ENCODE measurements at places on chromosomes 16 and 17. TPM values are rescaled to one million over a fixed set of nuclear protein-coding genes. Genes with fewer than 3 reads are reported as not detected.

GRCh38 chr16:78490431-78490830, 391.0 kb downstream of the WWOX start:
- no peak for DNase-seq

DNA sequence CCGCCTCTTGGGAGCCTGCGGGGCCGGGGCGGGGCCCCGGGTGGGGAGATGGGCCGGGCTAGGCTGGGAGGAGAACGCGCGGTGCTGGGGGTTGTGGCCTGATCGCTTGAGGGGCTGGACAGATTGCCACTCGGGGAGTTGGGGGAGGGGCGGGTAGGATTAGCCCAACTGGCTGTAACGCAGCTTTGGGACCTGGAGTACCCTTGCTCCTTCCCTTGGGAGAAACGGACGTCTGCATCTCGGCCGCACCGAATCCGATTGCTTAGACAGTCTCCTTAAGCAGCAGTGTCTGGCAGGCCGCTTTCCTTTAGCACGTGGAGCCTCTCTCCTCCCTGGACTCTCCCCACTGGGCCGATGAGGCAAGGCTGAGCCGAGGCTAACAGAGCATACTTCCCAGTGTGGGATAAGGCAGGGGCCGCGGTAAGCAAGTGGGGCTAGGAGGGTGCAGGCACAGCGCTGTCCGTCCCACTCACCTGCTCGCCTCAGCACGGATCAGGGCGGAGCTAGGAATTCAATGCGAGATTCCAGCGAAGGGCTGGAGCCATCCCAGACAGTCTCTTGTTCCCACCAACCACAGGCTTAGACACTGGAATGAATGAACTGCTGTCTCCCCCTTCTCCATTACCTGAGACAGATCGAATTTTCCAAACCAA, 540 bp upstream of the ACLY start:
- peak; percentile 89 for DNase-seq

DNA sequence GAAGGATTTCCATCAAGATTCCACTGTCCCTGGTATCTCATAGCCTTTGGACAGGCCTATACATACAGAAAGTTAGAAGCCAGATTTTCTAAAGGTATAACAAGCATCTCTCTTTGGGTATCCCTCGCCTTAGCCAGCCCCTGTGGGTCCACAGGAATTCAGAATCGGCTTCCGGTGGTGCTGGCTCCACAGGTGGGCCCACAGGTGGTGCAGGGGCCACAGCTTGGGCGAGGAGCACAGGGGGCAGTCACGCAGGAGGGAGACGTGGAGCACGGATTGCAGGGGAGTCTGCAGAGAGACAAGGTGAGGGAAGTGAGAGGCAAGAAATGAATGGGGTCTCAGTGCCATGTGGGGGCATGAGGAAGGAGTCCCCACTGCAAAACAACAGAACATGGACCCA, 3.5 kb downstream of the KRT38 start:
- no peak for DNase-seq

GRCh38 chr17:65855675-65856074, 294.2 kb upstream of the AXIN2 start:
- DNase-seq = no peak

DNA sequence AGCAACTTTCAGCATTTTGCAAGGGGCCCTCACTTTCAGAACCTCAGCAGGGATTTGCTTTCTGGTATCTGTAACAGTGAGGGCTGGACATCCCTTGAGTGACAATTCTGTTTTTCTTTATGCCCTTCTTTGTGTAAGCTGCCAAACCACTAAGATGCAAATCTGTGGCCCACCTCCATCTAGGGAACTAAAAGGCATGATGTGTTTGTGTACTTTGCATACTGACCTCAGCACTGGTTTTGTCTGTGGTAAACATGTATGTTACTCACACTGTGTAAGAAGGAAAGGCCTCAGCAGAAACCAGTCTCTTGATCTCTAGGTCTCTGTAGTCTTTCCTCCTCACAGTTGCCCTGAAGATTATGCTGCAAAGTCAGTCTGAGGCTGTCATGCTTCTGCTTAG, 396.6 kb upstream of the DYNLRB2 start:
- no peak for DNase-seq

- DNase-seq = no peak
Observed at GRCh38 chr17:60303406-60304099, 88.4 kb downstream of the USP32 start.

- no peak for DNase-seq
Observed at GRCh38 chr17:40525294-40525693, 23.9 kb upstream of the TNS4 start.

- DNase-seq = no peak
Observed at GRCh38 chr17:27733773-27734172, 66.6 kb downstream of the NOS2 start.

DNA sequence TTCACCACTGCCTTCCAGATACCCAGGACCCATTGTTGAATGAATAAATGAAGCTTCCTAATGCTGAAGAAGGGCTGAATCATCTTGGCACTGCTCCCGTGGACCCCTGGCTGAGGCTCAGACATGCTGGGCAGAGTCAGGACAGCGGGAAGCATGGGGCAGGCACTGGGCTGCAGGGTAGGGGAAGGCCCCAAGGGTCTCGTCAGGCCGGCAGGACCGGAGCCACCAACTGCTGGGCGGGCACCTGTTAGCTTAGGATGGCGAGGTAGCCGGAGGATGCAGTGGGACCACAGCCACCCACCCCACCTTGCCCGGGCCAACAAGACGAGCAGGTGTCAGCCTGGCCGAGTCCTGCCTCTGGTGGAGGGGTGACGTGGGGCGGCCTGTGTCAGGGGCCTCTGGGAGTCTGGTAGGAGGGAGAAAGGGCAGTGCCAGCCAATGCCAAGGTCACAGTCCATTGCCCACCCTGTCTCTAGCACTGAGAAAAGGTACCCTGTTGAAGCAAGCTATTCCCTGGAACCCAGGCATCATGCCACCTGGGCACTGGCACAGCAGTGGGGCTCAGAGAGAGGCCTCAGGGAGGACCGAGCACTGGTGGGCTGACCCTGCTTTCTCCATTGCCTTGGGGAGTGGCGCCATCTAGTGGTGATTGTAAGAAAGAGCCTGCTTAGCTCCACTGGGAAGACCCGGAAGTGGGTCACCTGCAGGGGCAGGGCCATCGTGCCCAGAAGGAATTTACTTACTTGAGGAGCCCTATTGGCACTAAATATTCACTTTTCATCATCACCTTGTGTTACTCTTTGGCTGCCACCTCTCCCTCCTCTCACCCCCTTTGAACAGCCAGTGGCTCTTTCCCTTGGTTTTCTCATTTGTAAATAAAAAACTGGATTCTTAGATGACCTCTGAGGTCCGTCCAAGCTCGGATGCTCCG, 3.0 kb upstream of the DLX3 start:
- peak; percentile 89 for DNase-seq

- no peak for DNase-seq
Observed at GRCh38 chr16:84585886-84586285, 32.0 kb downstream of the COTL1 start.

DNA sequence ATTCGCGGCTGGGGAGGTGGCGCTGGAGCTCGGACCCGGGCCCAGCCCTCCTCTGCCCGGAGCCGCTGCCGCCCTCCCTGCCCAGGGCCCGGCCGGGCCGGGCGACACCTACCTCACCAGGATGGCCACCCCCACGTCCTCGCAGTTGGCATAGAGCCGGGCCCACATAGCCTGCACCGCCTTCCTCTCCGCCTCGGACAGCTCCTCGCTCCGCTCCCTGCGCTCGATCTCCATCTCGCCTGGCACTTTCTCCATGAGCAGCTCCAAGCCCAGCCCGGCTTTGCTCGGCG, 276 bp downstream of the CYGB start:
- DNase-seq = no peak

- no peak for DNase-seq
Observed at GRCh38 chr17:32944248-32945020, 16.5 kb downstream of the TMEM98 start.

DNA sequence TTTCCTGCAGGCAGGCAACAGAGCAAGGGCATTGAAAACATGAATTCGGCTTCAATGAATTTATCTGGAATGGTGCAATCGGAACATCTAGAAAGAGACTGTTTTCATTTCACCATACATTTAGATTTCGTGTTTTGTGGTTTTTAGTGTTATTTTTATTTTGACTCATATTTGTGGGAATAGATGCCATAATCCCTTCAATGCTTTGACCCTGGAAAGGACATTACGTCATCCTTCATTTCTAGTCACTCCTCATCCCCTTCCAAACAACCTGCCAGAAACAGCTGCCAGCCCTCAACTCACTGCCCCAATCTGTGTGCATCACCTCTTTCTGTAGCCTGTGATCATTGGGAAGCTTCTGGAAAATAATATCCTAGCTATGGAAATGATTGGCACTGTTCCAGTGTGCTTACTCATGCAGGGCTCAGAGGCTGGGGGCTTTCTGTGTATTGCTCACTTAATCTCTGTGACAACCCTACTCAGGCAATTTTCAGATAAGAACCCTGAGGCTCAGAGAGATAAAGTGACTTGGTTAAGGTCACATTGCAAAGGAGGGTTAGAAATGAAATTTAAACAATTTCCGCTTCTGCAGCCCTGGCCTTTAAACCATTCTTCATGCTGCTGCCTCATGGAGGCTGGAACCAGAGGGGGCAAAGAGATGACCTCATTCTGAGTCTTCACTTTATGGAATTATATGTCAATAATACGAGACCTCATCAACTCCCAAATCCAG, 9.5 kb upstream of the KSR1 start:
- peak; percentile 75 for DNase-seq

DNA sequence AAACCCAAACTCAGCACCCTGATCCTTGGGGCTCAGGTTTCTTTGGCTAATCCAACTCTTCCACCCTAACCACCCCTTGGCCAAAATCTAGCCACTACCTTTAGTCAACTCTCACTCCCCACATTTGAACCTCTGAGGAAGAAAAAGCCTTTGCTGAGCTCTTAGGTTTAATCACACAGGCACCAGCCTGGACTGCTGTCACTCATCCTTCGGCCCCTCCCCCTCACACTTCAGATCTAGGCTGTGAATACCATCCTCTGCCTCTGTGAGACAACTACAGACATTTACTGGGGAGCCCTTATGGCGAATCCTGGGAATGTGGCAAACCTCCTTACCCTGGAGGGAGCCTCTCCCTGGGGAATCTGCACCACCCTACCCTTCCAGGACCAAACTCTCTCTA, 5.3 kb upstream of the RNASEK start:
- DNase-seq = no peak

DNA sequence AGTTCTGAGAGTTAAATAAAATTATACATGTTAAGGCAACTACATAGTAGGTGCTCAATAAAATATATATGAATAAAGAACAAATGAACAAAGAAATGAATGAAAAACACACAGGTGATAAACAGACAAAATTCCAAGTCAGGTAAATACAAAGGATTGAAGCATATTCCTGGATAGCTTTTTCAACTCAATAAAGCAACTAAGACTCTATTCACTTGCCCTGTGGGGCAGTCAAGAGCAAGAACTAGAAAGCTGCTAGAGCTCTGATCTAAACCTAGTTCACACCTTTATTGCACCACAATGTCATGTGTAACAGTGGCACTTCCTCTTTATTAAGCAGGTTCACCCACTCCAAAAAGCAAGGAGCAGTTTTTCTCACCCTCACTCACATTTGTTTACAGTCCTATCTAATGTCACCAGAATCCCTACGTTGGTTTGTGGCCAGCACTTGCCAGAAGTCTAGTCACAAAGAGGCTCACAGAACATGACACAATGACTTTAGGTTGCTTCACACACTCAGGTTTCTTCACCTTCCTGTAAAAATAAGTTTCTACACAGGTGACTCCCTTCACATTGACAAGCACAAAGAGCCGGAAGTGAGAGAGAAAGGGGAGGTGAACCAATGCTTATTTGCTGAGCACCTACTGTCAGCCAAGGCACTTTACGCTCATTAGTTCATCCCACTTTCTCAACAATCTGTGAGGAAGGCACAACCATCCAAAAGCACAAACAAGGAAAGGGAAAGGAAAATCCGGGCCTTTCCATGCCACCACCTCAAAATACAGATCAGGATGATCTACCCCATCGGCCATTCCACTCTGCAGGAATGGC, 70.8 kb downstream of the XPO6 start:
- no peak for DNase-seq

GRCh38 chr17:8133941-8134340, 10.0 kb upstream of the HES7 start:
- DNase-seq = no peak

DNA sequence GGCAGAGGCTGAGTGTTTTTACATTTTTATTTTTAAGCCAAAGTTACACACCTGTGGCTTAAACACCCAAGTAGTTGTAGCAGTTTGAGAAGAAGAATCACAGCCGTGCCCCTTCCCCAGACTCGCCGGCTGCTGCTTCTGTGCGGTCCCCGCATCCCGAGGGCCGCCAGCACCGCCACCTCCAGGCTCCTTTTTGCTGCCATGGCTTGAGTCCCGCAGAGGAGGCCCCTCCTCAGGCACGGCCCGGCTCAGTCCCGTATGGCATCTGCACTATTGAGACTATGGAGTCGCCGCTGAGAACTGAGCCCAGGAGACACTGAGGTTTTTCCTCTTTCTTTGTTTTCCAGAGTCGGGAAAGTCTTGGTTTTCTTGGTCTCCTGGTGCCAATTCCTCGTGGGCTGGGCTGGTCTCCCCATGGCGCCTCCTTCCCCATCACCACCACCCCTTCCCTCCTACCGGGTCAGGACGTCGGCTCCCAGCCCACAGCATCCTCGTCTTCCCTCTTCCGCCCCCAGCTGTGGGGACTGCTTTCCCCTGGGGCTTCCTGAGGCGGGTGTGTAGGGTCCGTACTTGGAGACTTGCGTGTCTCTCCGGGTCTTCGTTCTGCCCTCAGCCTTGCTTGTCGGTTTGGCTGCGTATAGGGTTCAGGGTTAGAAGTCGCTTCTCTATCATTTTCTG, 32.6 kb upstream of the CDH15 start:
- DNase-seq = peak; percentile 64

DNA sequence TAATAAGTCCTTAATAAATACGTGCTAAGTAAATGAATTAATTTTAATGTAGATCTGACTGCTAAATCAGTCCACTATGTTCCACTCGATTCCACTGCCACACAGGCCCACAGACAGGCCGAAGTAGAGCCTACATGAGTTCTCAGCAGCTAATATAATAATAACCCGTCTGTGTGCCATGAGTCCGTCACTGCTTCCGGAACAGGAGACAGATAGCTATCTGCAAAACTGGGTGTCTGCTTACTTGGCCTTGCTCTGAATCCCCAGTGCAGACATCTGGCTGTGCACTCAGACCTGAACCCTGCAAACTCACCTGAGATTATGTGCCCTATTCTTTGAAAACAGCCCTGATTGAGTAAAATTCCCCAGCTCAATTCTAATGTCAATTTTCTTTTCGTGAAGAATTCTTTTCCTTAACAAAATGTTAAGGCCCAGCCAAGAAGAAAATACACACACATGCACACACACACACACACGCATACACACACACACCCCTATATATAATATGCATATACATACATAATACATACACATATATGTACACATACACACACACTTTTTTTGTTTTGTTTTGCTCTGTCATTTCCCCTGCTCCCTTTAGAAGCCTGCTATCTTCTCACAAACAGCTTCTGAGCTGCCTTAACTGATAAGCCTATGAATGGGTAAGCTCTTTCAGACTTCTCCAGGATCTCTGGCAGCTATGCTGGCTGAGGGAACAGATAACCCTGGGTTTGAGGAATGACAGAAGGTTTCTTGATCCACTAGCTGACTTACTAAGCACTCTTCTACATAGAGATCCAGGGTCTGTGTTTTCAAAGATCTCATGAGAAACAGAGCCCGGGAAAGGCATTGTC, 39.8 kb upstream of the TOM1L1 start:
- DNase-seq = no peak

The RFWD3 gene
- 12.3 TPM for total RNA-seq

The TBC1D3G gene
- total RNA-seq = not detected

The C16orf89 gene
- total RNA-seq = 32.3 TPM

The EXOSC6 gene
- total RNA-seq = 20.6 TPM

The PSMB10 gene
- 31.8 TPM for total RNA-seq

The STX1B gene
- total RNA-seq = 0.95 TPM

The ACSM3 gene
- total RNA-seq = 2.1 TPM
